ENCODE measurements at places on chromosomes 12 and 14.

DNA sequence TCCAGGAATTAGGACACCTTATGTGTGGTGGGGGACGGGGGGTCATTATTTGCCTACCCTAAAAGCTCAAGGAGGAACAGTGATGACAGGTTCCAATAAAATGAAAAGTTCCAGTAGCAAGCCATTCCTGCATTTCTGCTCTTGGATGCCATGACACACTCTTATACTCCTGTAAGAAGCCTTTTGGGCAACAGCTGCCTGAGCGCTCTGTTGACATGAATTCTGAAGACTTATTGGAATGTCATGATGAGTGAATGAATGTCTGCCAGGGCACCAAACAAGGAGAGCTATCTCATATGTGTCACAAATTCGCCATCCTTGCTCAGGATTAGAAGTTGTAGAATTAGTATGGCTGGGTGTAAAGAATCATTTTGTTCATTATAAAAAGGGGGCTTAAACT, 36.3 kb downstream of the PTGER2 start:
- no peak for DNase-seq

DNA sequence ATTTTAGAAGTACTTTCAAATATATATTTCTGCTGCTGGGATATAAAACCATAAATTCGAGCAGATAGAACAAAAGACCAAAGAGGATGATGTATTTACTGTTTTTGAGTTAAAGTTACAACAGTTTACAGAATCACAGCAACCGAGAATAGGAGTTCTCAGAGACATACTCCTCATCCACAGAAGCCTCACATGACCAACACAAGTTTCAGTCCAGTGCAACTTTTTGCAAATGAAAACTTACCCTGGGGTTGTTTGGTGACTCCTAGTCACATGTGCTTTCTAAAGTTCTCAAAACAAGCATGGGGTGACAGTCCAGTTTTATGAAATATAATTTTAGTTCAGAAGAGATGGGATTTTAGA, 117.1 kb downstream of the PRKCH start:
- no peak for DNase-seq

GRCh38 chr12:121786440-121786825, 7.1 kb downstream of the RHOF start:
- DNase-seq, result peak; percentile 99

DNA sequence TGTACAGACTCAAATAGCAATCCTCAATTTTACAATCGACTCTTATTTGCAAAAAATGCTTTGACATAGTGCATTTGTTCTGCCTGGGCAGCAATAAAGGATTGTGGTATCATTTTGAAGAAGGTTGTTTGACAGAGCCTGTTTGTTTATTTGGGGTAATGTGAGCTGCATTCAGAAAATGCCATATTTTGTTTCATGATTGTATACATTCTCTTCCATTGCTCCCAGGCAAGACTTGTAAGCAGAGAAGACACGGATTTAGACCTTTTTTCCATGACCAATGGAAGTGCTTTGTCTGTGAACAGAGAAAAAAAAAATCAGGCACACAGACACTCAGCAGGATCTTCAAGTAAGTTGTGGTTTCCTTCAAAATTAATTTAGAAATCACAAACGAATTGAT, 35.5 kb upstream of the ALX1 start:
- no peak for DNase-seq

DNA sequence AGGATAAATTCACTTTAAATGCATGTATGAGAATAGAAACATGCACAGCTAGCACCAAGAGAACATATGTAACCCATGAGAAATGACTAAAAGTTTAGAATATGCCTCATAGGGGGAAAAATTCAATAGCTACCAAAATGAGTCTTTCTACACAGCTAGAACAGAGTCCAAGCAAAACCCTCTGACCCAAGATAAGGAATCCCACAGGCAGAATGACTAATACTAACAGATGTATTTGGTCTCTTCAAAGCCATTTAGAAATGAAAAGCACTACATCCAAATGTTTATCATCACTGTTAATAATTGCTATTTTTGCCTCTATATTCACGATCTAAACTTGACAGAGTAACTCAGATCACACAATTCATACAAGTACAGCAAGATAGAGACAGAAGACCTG, 44.0 kb downstream of the KICS2 start:
- DNase-seq, result no peak

DNA sequence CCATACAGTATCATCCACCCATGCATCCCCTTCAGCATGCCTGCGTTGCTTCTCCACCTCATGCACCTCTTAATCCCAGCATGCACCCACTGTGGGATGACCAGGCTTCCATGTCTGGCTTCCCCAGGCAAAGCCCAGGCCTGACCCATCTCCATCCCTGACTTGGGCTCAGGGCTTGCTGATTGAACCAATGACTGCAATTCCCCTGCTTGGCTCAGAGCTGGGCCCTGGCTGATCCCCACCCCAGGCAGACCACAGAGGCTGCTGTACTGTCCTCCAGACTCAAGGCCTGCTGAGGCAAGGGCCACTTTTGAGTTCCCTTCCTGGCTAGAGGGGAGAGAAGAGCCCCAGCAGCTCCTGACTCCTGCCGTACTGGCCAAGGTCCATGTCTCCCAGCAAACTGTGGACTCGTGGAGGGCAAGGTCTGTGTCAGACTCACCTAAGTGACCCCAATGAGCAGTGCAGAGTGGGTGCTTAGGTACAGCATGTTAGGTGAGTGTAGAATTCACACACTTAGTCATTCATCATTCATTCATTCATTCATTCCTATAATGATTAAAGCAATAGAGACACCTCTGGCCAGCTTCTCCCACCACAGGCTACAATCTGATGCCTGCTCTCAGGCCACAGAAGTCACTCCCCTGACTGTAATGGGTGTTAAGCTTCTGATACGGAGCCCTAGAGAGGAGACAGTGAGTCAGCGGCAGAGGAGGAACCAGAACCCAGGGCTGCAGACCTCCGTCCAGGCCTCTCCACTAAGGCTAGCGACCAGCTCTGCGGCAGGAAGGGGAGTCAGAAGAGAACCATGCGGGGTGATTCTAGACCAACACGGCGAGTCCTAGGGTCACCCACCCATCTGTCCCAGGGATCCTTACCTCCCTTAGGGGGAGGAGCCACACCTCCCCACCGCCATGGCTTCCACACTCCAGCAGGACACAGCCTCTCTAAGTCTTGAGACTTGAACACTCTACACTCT, 2.9 kb downstream of the BEGAIN start:
- DNase-seq, result no peak

DNA sequence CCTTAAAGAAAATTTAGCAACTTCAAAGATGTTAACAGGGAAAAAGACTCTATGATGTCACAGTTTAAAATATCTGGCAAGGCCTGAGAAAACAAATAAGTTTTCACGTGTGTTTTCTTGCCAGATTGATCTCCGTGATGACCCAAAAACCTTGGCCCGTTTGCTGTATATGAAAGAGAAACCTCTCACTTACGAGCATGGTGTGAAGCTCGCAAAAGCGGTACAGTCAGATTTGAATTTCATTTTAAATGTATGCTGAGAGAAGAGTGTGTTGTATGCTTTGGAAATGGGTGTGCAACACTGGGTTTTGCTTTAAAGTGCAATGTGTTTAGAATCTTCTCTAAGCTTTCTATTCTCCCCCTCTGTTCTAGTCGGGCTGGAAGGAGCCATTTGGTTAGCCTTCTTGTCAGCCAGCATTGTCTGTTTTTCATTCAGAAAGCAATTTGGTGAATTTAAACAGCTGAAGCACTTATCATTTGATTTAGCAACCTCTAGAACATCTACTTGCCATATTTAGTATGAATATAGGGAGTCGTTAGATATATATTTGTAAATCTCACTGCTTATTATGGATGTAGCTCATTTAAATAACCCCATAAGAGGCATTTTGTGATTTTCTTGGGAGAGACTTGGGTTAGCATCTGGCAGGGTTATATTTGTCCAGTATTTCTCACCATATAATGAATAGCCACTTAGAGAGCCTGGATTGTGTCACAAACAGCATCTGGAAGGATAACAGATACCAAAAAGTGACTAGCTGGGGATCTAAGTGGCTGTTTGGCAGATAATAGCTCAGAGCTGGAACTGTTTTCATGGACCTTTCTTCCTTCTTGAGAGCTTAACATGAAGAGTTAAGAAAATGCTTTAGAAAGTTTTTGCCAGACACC, 35.5 kb downstream of the GPHB5 start:
- no peak for DNase-seq

GRCh38 chr14:21023174-21023573, 1.7 kb downstream of the NDRG2 start:
- no peak for DNase-seq

DNA sequence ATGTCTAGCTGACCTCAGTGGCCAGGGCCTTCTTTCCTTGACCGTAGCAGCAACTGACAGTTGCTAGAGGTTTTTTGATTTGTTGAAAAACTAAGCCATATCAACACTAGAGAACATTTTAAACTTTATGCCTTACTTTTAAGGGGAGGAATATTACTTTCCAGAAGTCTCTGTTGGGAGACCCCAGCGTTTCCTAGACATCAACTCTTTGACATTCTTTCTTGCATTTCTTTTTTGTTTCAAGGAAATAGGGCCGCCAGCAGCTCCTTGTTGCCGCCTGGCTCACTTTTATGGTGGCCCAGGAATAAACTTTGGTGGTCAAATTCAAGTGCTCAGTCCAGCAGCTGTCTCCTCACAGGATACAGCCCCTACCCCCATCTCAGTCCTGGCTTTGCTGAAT, 2.5 kb upstream of the HOXC11 start:
- no peak for DNase-seq

DNA sequence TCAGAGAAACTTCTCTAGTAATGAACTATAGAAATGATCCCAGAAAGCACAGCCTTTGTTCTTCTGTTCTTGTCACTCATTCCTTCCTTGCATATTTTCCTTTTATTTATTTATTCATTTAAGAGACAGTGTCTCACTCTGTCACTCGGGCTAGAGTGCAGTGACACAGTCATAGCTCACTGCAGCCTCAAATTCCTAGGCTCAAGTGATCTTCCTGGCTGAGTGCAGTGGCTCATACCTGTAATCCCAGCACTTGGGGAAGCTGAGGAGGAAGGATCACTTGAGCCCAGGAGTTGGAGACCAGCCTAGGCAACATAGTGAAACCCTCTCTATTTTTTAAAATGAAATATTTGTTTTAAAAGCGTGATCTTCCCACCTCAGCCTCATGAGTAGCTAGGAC, 11.5 kb downstream of the TECPR2 start:
- no peak for DNase-seq

- DNase-seq, result peak; percentile 91
Observed at GRCh38 chr12:76037130-76038103, 5.8 kb upstream of the PHLDA1 start.

DNA sequence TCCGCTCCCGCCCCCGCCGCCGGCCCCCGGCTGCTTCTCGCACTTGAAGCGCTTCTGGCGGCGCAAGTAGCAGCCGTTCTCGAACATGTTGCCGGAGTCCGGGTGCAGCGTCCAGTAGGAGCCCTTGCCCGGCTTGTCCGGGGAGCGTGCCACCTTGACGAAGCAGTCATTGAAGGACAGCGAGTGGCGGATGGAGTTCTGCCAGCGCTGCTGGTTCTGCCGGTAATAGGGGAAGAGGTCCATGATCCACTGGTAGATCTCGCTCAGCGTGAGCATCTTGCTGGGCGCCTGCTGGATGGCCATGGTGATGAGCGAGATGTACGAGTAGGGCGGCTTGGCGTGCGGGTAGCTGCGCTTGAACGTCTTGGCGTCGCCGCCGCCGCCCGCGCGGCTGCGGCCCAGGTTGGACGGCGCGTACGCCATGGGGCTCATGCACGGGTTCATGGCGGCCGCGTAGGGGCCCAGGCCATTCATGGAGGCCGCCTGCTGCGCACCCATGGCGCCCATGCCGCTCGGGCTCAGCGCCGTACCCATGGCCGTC, 3.0 kb downstream of the FOXA1 start:
- no peak for DNase-seq

DNA sequence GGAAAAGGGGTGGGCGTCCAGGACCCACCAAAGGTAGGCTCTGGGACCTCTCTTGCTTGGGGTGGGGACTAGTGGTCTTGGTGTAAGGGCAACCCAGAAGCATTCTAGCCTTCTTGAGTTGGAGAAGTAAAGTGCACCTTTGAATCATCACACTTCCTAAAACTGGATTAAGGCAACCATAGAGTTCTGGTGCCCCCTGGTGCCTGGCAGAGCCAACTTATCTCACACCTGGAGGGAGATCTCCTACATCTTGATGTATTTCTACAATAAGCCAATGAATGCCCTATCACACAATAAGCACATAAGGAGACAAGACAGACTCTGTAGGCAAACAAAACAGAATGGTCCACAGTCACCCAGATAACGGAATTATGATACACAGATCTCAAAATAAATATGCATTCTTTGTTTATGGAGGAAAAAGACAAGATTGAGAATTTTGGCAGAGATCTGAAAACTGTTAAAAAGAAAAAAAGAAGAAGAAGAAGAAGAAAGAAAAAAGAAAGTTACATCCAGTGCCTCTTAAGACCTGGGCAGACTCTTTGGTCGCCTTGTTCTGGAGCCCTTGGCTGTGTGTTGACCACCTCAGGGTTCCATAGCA, 95.9 kb upstream of the PPP2R5C start:
- peak; percentile 53 for DNase-seq

GRCh38 chr12:101590383-101590782, 4.4 kb upstream of the MYBPC1 start:
- DNase-seq, result no peak

- DNase-seq, result no peak
Observed at GRCh38 chr14:92895352-92895878, 27.5 kb upstream of the CHGA start.

DNA sequence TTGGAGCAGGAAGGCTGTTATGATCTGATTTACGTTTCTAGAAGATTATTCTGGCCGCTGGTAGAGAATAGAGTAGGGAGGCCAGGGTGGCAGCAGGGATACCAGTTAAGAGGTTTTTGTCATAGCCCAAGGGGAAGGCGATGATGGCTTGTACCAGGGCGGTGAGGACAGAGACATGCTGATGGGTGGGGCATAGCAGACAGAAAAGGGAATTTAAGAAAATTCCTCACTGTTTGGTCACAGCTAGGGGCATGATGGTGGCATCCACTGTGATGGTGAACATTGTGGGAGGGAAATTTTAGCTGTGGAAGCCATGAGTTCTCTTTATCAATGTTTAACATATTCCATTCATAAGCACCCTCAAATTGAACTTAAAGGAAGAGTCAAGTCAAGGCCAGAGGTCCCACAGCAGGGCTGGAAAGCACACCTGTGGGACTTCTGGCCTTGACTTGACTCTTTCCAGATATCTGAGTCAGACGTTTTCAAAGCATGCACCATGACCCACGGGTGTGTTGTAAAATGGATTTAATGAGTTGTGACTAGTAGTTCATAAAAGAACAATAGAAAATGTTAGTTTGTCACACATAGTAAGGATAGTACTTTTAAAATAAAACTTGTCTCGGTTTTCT, 134.6 kb downstream of the CHST11 start:
- peak; percentile 52 for DNase-seq

DNA sequence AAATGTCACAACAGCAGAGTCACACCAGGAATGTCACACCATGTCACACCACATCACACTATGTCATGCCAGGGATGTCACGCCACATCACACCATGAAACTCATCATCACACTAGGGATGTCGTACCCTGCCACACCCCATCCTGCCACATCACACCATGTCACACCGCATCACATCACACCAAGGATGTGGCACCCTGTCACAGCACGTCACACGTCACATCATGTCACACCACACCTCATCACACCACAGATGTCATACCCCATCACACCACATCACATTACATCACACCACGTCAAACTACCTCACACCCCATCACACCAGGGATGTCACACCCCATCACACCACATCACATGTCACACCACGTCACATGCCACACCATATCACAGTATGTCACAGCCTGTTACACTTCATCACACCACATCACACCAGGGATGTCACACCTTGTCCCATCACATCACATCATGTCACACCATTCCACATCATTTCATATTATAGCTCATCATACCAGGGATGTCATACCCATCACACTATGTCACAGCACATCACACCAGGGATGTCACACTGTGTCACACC, 90.9 kb downstream of the TMEM121 start:
- DNase-seq, result no peak

GRCh38 chr12:132449565-132450417, 40.2 kb upstream of the FBRSL1 start:
- DNase-seq, result no peak

Measured in LoVo (cell line).